SK-N-SH (cell line): ENCODE measurements at places on chromosomes 6 and 20.

DNA sequence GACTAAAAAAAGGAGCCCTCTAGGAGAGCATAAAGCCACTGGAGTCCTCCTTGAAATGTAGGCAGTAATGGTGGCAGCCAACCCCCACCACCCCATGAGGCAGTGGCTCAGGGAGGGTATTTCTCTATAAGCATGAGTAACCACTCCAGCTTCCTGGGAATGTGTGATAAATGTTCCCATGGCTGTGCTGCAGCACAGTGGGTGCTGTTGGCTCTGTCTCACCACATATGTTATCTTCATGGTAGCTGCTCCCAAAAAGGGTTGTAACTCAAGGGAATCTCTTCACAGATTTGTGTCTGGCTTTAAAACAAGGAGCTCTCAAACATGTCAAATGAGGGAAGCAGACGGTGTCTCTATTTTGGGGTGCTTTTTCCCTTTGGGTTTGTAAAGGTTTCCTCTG is 7.5 kb upstream of the PHACTR1 start:
- DNase-seq: no peak

- DNase-seq: peak; percentile 71
These were observed 1.4 kb downstream of the TFAP2D start for GRCh38 chr6:50714487-50715379.

GRCh38 chr6:111625461-111626391 is 20.0 kb upstream of the TRAF3IP2 start:
- peak; percentile 52 for DNase-seq

- no peak for DNase-seq
These were observed 86.9 kb downstream of the LRFN2 start for GRCh38 chr6:40500227-40500626.

- no peak for DNase-seq
These were observed 3.7 kb downstream of the SCGN start for GRCh38 chr6:25655723-25656122.

GRCh38 chr20:53902968-53903651 is 167.3 kb downstream of the BCAS1 start:
- no peak for DNase-seq

- no peak for DNase-seq
These were observed 182.0 kb upstream of the CST7 start for GRCh38 chr20:24766826-24767622.

- DNase-seq: no peak
These were observed 44.7 kb upstream of the TAGAP start for GRCh38 chr6:159089443-159089842.

DNA sequence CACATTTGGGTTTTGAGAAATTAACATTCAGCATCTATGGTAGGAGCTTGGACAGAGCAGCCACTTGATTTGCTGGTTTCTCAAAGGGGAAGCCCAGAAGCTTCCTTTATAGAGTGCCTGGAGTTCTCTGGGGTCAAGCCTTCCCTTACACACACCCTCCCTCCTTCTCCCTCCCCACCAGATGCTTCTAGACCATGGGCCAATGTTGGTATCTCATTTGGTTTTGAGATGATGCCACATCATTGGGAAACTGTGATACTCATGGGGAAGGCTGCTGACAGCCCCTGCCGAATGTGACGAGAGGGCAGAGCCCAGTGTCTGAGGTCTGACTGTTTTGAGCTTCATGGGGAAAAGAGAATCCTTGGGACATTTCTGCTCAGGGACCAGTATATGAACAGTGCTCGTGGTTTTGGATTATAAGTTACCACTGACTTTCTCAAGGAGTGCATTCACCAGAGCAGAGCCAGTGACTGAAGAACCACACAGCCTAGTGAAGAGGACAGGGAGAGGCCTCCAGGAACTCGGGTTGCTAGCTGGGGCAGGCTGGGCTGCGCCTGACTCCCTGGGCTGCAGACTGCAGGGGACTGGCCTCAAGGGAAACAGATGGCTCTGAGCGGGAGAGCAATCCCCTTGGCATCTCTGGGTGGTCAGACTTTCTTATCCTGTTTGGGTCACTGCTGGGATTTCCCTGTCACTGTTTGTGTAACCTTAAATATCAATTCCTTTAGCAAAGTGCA is 46.4 kb upstream of the CST5 start:
- DNase-seq: no peak

DNA sequence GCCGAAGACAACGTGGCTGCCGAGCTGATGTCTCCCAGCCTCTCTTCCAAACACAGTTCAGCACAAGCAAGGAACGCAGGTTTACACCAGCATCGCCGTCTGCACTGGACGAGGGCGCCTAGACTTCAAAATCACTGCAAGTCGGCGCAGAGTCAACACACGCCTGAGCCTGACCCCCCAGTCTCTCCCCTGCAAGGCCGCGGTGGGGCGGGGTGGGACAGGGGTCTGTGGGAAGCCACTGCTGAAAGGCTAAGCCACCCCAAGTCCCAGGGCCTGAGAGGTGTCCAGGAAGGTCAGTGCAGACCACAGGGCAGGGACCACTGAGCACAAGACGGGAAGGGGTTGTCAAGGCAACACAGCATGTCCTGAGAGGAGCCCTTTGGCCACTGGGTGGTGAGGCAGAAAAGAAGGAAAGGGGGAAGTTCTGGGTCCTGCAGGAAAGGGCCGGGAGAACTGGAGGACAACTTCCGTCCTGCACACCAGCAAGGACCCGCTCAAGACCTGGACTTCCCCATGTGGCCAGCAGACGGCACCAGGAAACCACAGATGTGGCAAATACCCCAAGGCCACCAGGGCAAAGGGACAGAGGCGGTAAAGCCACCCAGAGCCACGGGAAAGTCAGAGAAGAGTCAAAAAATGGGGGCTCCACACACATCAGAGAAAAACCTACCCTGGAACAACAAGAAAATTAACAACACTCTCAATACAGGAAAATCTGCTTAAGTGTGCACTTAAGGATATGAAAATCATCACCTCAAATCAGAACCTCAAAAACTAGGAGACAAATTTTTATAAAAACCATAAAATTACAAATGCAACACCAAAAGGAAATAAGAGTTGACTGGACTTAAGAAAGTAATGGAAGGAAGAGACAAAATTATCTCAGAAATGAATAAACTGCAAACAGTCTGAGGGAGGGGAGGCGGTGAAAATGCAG is 84.8 kb downstream of the TAF4 start:
- peak; percentile 73 for DNase-seq

GRCh38 chr6:1659816-1660215 is 50.1 kb downstream of the FOXC1 start:
- DNase-seq: no peak

GRCh38 chr6:135114355-135115145 is 59.9 kb upstream of the HBS1L start:
- no peak for DNase-seq

GRCh38 chr6:149230712-149231460 is 86.6 kb upstream of the TAB2 start:
- DNase-seq: no peak
